ENCODE measurements at places on chromosomes 2 and 18. TPM values are rescaled to one million over a fixed set of nuclear protein-coding genes. Genes with fewer than 3 reads are reported as not detected.

The ATP6V1C2 gene
- not detected for total RNA-seq

The CCDC141 gene
- total RNA-seq, result 0.11 TPM

The NIFK gene
- total RNA-seq, result 57.9 TPM

The IL1RL1 gene
- 0.65 TPM for total RNA-seq

The CYS1 gene
- 8.3 TPM for total RNA-seq

The NAPG gene
- total RNA-seq, result 82.0 TPM

The DNAJC5G gene
- not detected for total RNA-seq

The RGPD6 gene
- 51.1 TPM for total RNA-seq

The IL36B gene
- total RNA-seq, result not detected

The NOTO gene
- total RNA-seq, result not detected

The TNFRSF11A gene
- total RNA-seq, result under 0.01 TPM

The PCARE gene
- not detected for total RNA-seq

The LRRC30 gene
- total RNA-seq, result not detected

The MYOM1 gene
- 0.76 TPM for total RNA-seq

The KCNS3 gene
- total RNA-seq, result 1.2 TPM

The HDHD2 gene
- 18.6 TPM for total RNA-seq

The OBSL1 gene
- 57.1 TPM for total RNA-seq

The SLC5A7 gene
- not detected for total RNA-seq

The ERFE gene
- total RNA-seq, result 3.7 TPM

The MFSD6 gene
- total RNA-seq, result 8.9 TPM

The NHEJ1 gene
- total RNA-seq, result 19.9 TPM

The DLX1 gene
- total RNA-seq, result not detected

The ALPP gene
- total RNA-seq, result not detected

The HOXD3 gene
- 6.4 TPM for total RNA-seq

The KLHL41 gene
- total RNA-seq, result 0.91 TPM

The OTOS gene
- total RNA-seq, result not detected

The SIX3 gene
- not detected for total RNA-seq

The MC5R gene
- not detected for total RNA-seq

The SGPP2 gene
- total RNA-seq, result not detected

The SLC9A4 gene
- not detected for total RNA-seq

The TRABD2A gene
- total RNA-seq, result 0.26 TPM

The SKOR2 gene
- total RNA-seq, result not detected

The PDCD1 gene
- total RNA-seq, result not detected

The ALPI gene
- total RNA-seq, result not detected

The SPP2 gene
- total RNA-seq, result not detected

The SKA1 gene
- 10.7 TPM for total RNA-seq

The HOXD12 gene
- not detected for total RNA-seq

The SCYGR4 gene
- total RNA-seq, result 0.11 TPM

The LYPD6B gene
- total RNA-seq, result 2.4 TPM

The CENPA gene
- total RNA-seq, result 5.2 TPM

The CYTIP gene
- 0.76 TPM for total RNA-seq
